ENCODE measurements at places on chromosomes 3 and 15.

DNA sequence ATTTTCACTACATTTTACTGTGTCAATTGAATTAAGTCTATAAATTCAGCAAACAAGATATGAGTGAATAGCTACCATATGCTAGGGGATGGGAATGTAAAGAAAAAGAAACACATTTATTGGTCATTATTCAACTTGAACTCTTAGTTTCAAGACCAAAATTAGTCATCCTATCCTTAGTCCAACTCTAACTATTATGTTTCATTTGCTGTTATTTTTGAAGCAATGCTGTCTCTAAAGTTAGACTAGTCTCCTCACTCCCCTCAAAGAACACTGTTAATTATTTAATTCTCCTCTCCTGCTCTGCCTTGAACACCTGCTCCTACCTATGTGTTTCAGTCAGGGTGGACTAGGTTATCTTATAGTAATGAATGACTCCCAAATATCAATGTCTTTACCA lies 920.9 kb downstream of the TUSC7 start:
- DNase-seq = no peak

GRCh38 chr3:47645551-47645950 lies 66.9 kb upstream of the CSPG5 start:
- peak; percentile 28 for DNase-seq

- no peak for DNase-seq
These were observed 9.5 kb upstream of the FSTL1 start for GRCh38 chr3:120460181-120460790.

GRCh38 chr3:138477120-138477519 lies 42.7 kb downstream of the ESYT3 start:
- DNase-seq = no peak

- DNase-seq = no peak
These were observed 725.9 kb downstream of the TUSC7 start for GRCh38 chr3:117435506-117435905.

- no peak for DNase-seq
These were observed 126.7 kb downstream of the MYLK start for GRCh38 chr3:123757281-123757940.

DNA sequence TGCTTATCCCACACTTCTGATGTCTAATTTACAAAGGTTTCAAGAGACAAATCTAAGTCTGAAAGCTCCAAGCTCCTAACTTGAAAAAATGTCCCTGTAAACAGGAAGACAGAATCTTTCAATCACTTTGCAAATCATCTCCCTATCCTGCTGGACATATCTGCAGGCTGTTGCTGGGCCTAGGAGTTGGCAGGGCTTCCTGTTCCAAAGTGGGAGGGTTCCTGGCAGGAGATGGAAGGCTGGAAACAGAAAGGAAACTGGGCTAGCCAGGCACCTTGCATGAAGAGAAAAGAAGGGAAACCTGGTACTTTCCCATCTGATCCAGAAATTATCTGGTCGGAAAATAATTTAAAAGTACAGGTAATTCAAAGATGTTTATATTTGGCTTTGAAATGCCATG lies 227.3 kb upstream of the IL12A start:
- DNase-seq = no peak

GRCh38 chr15:47725906-47726305 lies 8.6 kb downstream of the SEMA6D start:
- no peak for DNase-seq

DNA sequence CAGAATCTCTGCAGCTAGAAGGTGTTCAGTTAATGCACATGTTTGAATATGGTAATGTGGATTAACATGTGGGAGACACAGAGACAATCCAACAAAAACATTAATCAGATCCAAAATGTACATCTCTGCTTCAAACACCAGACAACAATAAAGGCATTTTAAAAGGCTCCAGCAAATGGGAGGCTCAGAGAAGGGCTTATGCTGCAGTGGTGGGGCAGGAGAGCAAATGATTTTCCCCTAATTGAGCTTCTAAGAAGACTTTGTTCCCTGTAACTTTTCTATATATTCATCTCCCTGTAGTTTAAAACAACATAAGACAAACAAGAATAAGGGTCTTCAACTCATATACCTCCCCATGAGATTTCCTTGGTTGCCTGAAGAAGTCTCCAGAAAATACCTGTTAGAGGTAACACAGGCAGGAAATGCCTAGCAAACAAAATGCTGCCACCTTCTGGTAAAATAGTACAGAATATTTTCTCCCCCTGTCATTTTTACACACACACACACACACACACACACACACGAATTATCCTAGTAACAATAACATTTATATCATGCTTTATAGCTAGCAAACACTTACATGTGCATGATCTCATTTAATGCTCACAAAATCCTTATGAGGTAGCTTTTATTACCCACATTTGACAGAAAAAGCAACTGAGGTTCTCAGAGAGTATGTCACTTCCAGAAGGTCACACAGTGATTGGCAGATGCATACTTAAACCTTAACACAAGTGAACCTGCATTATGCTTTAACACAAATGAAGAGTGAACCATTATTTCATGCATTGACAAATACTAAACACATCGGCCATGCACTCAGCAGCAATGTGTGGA lies 123.4 kb upstream of the MB21D2 start:
- peak; percentile 40 for DNase-seq

DNA sequence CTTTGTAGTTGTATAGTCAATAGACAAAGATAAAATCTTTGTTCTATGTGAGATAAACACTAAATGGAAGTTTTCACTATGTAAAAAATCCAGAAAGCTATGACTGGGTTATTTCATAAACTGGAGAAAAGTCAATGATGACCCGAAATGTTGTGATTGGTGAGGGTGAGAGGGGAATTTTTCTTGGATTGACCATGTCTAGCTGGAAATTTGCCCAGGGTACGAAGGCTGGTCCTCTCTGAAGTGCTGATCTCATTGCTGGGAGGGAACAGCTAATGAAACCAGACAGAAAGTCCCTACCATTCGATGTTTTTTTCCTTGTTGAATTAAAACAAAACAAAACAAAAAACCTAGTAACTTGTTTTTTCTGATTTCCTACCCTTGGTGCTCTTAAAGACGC lies 14.3 kb downstream of the TPRG1 start:
- DNase-seq = peak; percentile 48

DNA sequence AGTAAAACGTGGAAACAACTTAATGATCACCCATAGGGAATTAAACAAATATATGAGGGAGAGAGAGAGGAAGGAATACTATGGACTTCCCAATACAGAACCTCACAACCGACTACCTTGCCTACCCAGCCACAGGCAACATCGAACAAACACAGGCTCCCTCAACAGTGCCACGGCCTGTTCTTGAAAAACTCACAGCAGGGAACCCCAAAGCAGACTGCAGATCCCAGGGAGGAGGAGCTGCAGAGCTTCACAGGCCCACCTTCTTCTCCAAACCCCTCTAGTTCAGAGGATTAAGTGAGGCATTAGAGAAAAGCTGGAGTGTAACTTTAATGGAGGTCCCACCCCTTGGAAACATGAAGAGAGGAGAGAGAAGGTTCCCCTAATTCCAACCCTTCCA lies 110.2 kb downstream of the ST8SIA2 start:
- no peak for DNase-seq

All from fibroblast of skin of abdomen (primary cell).